ENCODE measurements at places on chromosomes 3 and 15.
A peak's percentile ranks its signal among the peaks of the same experiment; 100 is the strongest.

DNA sequence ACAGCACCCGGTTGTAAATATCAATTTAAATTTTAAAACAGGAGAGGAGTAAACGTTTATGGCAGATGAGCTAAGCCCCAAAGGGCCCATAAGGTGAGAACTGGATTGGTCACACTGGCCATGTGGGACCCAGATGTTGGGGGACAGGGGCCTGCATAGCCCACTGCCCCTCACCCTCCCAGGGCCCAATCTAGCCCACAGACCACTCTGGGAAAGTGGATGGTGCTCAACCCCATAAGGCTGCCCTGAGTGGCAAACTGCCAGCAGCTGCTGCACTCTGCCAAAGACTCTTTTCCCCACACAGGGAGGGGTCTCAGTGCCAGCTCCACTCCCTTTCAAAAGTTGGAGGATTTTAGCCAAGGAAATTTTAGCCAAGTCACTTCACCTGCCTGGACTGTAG, 42.5 kb downstream of the CCDC12 start:
- DNase-seq, result peak; percentile 11

- DNase-seq, result no peak
Observed at GRCh38 chr3:136330900-136331299, 80.8 kb downstream of the PCCB start.

DNA sequence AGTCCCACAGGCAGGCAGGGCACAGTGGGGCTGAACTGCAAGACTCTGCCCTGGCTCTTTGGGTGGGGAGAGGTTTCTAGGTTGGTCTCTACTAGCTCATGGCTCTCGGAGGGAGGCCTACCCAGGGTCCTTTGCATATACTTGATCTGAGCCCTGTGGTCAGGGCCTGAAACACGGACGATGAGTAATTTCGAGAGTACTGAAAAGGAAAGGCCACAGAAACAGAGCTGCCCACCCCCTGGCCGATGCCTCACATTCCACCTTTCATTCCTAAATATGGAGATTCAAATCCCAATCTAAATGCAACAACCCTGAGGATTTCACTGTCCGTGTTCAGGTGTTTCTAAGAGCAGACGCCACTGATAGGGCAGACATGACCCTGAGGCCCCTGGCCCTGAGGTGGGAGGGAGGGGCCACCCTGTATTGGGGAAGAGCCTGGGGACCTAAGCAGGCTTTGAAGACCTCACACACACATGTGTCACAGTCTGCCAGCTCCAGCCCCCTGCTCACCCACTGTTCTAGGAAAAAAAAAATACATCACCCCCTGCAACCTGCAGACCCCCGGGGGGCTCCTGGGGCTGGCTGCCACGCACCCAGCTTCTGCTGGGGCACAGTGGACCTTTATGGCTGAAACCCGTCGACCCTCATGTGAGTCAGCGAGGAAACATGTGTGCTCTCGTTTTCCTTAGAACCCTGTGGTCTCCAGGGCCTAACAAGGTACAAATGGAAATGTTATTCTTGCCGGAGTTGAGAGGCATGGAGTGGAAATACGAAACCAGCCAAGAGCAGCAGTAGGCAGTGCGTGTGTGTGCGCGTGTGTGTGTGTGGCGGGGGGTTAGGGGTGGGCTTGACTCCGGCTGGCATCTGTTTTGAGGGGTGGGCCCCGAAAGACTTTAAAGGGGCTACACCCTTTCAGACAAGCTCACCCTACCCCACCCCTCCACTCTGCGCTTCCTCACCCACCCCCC, 112.7 kb downstream of the CHSY1 start:
- peak; percentile 55 for DNase-seq

DNA sequence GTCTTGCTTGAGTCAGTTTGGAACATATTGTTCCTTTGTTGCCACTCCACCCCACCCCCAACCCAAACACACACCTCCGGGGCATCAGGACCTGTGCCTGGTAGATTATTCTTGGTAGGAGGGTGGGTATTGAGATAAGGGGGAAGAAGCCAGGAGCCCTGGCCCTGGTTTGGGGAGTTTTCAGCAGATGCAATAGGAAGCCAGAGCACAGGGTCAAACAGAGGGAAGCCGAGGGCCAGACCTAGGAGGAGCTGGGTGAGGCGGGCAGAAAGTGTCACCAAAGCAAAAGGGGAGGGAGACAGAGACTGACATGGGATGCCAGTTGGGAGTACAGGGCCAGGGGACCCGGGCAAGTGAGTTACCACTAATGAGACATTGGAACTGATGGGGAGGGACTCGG, 163.1 kb downstream of the RPLP1 start:
- DNase-seq, result no peak

- DNase-seq, result no peak
Observed at GRCh38 chr15:37995461-37996347, 61.3 kb downstream of the TMCO5A start.

DNA sequence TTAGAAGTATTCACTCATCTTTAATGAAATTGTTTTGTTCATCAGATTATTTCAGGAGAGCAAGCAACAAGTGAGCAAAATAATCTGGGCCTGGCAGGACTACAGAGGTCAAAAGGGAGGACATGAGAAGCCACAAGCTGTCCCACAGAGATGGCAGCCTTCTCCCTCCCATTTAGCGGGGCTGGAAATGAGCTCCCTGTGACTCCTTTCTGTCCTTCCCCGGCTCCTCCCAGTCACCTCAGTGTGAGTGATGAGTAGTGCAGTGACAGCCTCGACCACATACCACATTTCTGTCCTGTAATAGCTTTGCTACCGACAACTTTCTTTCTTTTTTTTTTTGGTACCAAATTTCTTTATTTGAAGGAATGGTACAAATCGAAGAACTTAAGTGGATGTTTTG, 38.0 kb downstream of the RAB7A start:
- no peak for DNase-seq

DNA sequence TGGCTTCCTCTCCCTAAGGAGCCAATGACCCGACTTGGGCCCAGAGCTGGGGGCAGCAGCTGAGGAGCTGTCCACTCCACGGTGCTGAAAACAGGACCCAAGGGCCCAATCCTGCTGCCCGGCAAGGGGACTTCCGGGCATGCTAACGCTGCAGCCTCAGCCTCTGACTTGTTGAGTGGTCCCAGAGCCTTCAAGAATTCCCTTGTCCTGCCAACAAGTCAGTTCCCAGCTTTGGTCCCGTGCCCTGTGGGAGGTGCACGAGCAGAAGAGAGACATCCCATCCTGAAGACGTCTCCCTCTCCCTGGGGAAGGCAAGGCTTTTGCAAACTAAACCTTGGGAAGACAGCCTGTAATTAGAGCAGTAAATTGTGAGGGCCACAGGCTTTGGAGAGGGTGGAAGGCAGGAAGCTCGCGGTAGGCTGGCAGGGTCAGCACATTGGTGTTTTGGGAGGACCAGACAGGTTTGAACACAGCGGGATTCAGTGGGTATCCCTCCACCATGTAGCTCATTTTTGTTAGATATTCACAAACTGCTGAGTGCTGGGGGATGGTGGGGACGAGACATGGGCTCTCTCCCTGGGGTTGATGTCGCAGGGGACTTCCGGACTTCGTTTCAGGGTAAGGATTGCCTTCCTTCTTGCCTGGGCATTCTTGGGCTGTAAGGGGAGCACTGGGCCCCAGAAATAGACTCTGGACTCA, 29.8 kb upstream of the PRR23E start:
- no peak for DNase-seq

GRCh38 chr3:52606373-52607085, 70.1 kb downstream of the UQCC5 start:
- DNase-seq, result peak; percentile 86

- peak; percentile 32 for DNase-seq
Observed at GRCh38 chr3:118884748-118885206, 149.9 kb downstream of the IGSF11 start.

DNA sequence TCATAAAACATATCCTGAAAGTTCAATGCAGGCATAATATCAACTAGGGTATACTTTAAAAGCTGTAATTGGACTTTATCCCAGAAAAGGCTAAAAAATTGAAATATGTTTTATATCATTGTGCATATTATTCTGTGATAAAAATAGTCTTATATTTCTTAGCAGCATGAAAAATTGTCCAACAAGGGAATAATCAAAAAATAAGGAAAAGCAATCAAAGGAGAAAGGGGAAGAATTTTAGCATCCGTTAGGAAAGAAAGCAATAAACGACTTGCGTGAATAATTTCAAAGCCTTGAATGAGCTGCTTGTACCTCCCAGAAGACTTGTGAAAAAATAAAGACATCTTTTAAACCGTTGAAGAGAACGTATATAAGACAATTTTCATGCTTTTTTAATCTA, 1369.8 kb upstream of the GBE1 start:
- no peak for DNase-seq
